CD4-positive, alpha-beta T cell treated with Interleukin-10 for 1 hour (primary cell): ENCODE measurements at places on chromosomes 6 and 20.

GRCh38 chr6:45684476-45684875 lies 306.7 kb upstream of the SUPT3H start:
- DNase-seq = no peak

- DNase-seq = peak; percentile 71
Observed at GRCh38 chr6:13908955-13909381, 15.8 kb upstream of the RNF182 start.

- no peak for DNase-seq
Observed at GRCh38 chr6:115610696-115611095, 450.0 kb downstream of the FRK start.

DNA sequence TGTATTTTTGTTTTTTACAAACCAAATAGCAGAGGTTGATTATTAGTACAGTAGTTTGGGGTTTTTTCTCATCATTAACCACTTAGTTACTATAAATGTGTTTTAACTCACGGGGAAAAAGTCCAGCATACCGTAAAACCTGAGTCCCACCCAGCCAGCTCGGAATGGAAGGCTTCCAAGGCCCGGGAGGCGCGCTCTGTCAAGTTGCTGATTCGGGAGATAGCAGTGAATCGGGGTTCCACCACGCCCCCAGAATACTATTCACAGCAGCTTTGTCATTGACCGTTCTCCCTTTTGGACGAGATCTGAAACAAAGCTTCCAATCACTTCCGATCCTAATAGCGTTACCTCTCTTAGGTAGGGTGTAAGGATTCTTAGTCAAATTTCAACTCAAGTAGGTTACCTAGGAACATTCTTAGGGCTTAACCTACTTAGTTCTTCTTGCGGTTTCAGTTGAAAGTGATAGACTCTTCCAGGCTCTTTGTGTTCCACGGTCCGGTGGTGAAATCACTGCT lies 232.8 kb upstream of the QKI start:
- no peak for DNase-seq

DNA sequence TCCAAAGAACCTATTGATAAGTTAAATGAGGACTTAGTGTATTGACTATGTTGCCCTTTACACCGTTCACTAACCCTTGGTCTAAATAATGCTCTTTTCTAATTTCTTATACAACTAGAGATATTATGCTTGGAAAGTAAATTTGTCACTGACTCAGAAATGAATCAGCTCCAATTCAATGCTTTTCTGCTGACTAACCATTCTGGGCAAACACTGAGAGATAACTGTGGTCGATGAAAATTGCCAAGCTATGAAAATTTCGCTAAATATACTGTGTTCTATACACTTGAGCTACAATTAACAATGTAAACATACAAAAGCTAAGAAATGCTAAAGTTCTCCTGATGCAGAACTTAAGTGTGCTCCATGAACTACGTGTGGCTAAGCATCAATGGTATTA lies 23.1 kb upstream of the FBXO9 start:
- DNase-seq = no peak

DNA sequence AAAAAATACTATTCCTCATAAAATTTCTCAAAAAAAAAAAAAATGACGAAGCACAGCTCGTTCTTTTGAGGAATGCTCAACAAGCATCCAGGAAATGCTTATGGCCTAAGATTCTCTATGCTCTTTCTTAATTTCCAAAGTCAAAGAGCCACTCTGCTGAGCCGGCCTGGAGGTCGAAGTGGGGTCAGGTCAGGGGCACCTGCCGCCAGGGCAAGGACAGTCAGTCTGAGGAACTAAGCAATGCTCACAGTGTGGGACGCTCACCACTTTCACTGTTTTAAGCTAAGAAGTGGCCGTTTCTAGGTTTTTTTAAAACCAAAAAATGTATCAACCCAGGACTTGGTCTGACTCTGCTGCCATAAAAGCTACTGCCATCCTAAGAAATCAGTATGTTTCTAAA lies 17.3 kb downstream of the YTHDF1 start:
- no peak for DNase-seq

DNA sequence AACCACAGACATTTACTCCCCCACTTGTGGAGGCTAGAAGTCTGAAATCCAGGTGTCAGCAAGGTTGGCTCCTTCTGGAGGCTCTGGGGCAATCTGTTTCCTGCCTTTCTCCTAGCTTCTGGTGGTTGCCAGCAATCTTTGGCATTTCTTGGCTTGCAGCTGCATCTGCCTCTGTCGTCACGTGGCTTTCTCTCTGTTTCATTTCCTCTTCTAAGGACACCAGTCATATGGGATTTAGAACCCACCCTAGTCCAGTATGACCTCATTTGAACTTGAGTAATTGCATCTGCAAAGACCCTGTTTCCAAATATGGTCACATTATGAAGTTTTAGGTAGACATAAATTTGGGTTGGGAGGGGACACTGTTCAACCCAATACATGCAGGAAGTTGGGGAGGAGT lies 56.2 kb upstream of the EPB41L1 start:
- no peak for DNase-seq

- DNase-seq = no peak
Observed at GRCh38 chr6:168451805-168452517, 11.0 kb downstream of the SMOC2 start.

GRCh38 chr6:110799655-110800054 lies 15.6 kb downstream of the CDK19 start:
- DNase-seq = no peak

- no peak for DNase-seq
Observed at GRCh38 chr6:85008296-85009009, 244.1 kb upstream of the TBX18 start.

GRCh38 chr20:5504061-5504739 lies 187.4 kb upstream of the PROKR2 start:
- DNase-seq = peak; percentile 9

- peak; percentile 76 for DNase-seq
Observed at GRCh38 chr6:166786704-166787293, 159.7 kb upstream of the RPS6KA2 start.

DNA sequence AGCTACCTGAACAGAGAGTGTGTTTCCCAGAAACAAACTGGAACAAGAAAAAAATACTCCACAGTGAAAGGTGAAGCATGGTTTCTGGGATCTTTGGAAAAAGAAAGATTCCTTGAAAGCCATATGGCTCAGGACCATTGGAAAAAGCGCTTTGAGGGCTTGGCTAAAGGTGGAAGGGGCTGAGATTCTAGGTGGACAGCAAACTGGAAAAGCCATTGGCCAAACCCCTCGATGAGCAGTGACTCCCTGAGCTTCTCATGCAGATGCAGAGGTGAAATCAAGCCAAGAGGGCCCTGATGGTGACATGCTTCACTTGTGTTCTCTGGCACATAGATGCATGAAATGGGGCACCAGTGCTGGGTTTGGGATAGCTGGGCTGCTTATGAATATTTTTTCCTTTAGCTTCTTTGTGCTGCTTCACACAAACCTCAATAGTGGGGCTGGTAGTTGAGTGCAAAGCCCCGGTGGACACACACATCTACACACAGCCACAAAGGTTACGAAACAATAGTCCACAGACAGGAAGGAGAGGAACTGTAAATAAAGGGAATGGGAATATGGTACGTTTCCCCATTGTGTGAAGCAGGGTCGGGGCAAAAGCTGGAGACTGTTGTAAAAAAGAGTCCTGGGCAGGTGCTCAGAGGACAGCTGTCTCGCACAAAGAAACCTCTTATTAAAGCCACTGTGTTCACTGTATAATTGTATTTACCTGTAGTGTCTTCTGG lies 117.8 kb downstream of the FOXA2 start:
- DNase-seq = no peak

DNA sequence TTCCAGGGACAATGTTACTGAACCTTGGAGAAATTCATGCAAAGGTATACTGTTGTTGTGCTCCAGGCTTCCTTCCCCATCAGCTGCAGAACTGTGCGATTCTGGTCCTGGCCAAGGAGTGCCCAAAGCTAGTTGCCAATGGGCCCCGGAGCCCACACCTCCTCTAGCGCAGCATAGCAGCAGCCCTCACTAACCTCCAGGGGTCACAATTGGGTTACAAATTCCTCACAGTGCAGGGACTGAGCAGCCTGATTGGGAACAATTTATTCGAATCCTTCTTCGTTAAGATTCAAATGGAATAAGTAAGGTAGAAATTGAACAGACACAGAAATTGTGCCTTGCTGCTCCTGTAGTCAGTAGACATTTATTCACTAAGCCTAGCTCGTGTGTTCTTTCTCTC lies 284.9 kb downstream of the PRKN start:
- DNase-seq = no peak

DNA sequence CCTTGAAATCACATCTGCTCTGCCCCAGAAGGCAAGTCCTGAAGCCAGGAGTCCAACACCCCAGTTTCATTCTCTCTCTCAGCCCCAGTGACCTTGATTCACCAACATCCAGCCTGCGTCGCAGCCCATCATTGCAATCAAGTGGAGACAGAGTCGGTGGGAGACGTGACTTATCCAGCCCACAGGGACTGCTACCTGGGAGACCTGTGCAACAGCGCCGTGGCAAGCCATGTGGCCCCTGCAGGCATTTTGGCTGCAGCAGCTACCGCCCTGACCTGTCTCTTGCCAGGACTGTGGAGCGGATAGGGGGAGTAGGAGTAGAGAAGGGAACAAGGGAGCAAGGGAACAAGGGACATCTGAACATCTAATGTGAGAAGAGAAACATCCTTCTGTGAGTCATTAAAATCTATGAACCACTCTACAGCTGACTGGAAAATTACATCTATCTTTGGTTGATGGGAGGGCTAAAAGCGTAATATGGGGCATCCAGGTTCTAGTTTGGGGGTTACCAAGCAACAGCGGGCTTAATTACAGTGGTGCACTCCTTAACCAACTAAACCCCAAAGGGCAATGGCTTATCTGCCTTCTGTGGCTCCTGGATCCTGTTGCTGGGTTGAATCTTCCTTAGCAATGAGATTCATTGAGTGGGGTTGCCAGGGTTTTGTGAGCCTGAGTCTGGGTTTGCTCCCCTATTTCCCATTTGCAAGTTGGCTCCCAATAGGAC lies 2.5 kb downstream of the LY6G6D start:
- no peak for DNase-seq

- no peak for DNase-seq
Observed at GRCh38 chr20:32418376-32418775, 60.2 kb downstream of the ASXL1 start.

DNA sequence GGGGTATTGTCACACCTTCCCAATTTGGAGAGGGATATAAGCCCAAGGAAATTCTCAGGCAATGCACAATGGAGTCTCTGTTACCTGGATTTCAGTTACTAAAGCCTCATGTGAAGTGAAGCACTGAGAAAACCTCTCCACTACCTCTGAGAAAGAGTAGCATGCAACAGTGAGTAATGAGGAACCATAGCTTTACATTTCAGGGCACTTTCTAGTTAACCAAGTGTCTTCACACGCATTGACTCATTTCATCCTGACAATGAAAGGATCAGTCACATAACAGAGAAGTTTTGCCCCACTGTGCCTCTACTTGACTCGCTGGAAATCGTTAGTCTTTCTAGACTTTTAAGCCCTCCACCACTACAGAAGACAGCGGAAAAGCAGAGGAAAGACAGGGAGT lies 86.2 kb upstream of the ARID1B start:
- no peak for DNase-seq
